ENCODE measurements at places on chromosomes 13 and 19. TPM values are rescaled to one million over a fixed set of nuclear protein-coding genes. Genes with fewer than 3 reads are reported as not detected.

- no peak for DNase-seq
Observed at GRCh38 chr13:90533866-90534265, 813.6 kb upstream of the MIR17HG start.

The MAG gene
- not detected for total RNA-seq

The AKAP11 gene
- total RNA-seq = 19.3 TPM

The SLC1A6 gene
- not detected for total RNA-seq

- DNase-seq = no peak
Observed at GRCh38 chr13:102770435-102770834, 3.2 kb downstream of the TEX30 start.

The DLEU7 gene
- total RNA-seq = not detected

DNA sequence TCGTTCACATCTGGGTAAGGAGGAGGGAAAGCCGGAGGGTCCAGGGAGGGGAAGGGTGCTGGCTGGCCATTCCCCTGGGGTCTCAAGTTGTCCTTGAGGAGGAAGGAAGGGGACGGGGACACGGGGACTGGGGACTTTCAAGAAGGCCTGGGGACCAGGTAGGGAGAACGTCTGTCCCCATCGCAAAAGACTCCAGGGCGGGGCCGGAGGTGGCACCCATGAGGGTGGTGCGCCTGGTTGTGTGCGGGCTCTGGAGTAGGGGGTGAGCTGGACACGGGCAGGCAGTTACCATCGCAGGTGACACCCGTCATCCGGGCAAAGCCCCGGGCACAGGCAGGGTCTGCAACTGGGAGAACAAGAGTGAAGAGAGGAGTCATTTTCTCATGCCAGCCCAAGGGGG lies 23.4 kb downstream of the FBN3 start:
- DNase-seq = no peak

DNA sequence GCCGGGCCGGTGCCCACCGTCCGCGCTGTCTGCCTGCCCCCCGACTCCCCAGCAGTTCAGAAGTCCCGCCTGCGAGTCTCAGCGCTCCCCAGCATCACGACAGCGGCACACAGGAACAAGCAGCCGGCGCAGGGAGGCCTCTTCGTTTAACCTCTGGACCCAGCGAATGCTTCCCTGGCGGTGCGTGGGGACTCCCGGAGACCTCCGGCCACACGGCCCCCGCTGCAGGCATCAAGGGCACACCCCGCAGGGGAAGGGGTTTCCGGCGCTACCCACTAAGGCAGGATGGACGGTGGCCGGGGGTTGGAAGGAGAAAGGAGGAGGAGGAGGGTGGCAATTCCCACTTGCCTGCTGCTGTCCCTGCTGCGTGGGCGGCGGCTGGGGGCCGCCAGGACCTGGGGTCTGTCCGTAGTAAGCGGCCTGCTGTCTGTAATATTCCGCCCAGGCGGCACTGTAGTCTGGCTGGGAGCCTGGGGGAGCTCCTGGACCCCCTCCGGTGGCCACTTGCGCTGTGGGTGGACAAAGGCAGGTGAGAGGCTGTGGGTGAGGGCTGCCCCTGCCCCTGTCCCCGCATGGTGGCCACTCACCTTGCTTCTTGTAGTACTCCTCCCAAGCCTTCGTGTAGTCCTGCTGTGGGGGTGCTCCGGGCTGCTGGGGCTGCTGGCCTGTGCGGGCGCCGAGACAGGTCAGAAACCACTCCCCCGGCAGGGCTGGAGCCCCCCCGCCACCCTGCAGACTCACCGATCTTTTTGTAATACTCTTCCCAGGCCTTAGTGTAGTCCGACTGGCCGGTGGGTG lies 9.6 kb downstream of the KHSRP start:
- DNase-seq = peak; percentile 63

DNA sequence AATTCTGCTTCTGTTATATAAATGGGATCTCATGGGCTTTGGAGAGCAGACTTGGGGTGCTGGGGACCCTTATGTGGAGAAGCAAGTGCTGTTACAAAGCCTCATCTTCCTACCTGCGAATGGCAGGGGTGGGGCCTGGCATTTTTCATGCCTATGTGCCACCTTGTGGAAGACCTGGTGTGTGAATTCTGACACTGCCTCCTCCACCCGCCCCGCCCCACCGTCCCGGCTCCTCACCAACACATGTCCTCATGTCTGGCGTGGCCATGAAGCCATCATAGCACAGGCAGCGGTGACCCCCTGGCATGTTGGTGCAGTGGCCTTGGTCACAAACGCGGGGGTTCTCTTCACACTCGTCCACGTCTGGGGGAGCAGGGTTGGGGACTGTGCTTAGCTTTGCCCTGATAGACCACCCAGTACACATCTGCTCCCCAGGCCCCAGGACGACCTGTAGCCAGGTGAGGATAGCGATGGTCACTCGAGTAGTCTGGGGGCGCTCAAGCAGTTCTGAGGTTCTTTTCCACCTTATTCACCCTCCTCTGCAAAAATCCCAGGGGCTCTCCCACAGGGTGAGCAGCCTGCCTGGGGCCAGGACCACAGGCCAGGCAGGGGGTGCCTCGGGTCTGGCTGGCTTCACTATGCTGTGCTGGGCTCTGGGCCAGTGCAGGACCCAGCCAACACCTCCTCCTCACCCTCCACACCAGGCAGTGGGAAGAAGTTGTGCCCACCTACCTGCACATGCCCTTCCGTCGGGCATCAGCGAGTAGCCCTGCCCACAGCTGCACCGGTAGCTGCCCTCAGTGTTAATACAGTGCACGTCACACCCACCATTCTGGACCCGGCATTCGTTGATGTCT lies 32.7 kb downstream of the FBN3 start:
- DNase-seq = no peak

The CLDND2 gene
- 1.7 TPM for total RNA-seq

DNA sequence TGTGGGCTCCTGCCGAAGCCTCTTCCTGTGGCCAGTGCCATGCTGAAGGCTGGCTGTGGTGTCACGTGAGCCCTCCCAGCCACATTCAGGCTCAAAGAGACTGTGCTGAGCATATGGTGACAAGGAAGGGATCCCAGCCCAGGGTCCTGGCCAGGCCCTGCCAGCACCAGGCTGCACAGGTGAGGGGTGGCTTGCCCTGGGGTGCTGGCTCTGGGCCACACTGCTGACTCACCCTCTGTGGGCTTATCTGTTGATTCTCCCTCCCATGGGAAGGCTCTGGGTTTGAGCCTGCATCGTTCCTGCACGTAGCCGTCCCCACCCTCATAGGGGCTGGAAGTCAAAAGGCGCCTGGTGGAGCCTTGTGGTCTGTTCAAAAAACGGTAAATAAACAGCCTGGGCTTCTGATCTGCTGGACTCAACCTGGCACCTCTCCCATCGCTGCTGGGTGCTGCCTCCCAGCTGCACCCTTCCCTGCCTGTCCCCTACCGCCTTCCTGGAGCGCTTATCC lies 31.1 kb downstream of the DNM2 start:
- no peak for DNase-seq

DNA sequence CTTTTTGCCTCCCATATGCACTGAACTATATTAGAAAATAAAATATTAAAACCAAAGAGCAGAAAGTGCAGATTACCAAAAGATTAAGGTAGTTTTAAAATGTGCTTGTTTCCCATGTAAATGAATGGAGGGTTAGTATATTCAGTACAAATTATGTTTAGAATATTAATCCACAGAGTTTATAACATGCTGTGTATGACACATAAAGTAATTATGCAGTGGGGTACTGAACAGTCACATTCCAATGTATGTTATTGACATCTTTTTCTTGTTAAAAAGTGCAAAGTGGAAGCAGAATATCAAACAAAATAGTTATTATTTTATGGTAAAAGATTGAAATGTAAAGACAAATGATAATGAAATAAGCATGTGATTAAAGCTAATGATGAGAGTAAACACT lies 79.3 kb downstream of the GPC6 start:
- DNase-seq = no peak

The ICAM3 gene
- 36.7 TPM for total RNA-seq

GRCh38 chr13:32426191-32426989 lies 1.5 kb downstream of the N4BP2L1 start:
- peak; percentile 53 for DNase-seq

The MEDAG gene
- 4.7 TPM for total RNA-seq
